Lung (tissue), 17 donors: ENCODE measurements at places on chromosomes 7 and 10. TPM values are rescaled to one million over a fixed set of nuclear protein-coding genes. Genes with fewer than 3 reads are reported as not detected.
A peak's percentile ranks its signal among the peaks of the same experiment; 100 is the strongest.

GRCh38 chr7:80666376-80666775 lies 27.9 kb downstream of the CD36 start:
- no peak overlapping the region for H3K27ac ChIP-seq
- H3K4me3 ChIP-seq: no peak overlapping the region
- no peaks in the 10 kb centered on the region for H3K4me1 ChIP-seq
- no peaks in the 10 kb centered on the region for H3K36me3 ChIP-seq

GRCh38 chr7:6590645-6591110 lies 857 bp downstream of the INTS15 start:
- H3K27me3 ChIP-seq: no peaks in the 10 kb centered on the region
- H3K4me1 ChIP-seq: peaks cover 8% of the 10 kb centered on the region
- DNase-seq: no peak
- H3K4me3 ChIP-seq: peak overlapping the region; percentile 97
- H3K27ac ChIP-seq: peak overlapping the region; percentile 87

GRCh38 chr10:91540733-91541132 lies 92.1 kb downstream of the PPP1R3C start:
- no peak overlapping the region for H3K27ac ChIP-seq
- DNase-seq: peak; percentile 54

Gene MYO3A
- total RNA-seq: 0.55 TPM

Gene PRSS2
- 47.9 TPM for total RNA-seq

Gene CDK13
- 124 TPM for total RNA-seq

Gene TMEM273
- 22.7 TPM for total RNA-seq

Gene SLC26A3
- total RNA-seq: not detected
